ENCODE measurements at places on chromosomes 2 and 18. TPM values are rescaled to one million over a fixed set of nuclear protein-coding genes. Genes with fewer than 3 reads are reported as not detected.

DNA sequence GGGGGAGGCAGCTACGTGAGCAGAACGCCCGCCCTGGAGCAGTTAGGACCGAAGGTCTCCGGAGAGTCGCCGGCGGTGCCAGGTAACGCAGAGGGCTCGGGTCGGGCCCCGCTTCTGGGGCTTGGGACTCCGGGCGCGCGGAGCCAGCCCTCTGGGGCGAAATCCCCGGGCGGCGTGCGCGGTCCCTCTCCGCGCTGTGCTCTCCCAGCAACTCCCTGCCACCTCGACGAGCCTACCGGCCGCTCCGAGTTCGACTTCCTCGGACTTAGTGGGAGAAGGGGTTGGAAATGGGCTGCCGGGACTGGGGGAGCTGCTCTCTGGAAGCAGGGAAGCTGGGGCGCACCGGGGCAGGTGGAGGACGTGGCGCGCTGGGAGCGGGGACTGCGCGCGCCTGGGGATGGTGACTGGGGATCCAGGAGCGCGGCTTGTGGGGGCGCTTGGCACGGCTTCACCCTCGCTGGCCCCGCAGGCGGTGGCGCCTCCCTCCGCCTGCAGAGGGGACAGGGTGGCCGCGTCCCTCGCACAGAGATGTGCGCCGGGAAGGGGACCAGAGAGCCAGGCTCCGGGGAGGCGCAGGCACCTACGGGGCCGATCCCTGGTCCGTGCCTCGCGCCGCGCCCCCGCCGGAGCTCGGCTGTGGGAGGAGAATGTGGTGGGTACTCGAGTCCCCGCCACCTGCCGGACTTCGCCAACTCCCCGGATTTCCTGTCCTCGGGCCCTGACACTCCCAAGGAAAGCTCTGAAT is 688 bp downstream of the CDH20 start:
- no peaks in the 10 kb centered on the region for H3K36me3 ChIP-seq
- peak; percentile 6 for DNase-seq
- peaks cover 21% of the 10 kb centered on the region for H3K4me1 ChIP-seq
- no peak overlapping the region for H3K27ac ChIP-seq

- DNase-seq = no peak
- H3K27me3 ChIP-seq = no peaks in the 10 kb centered on the region
- H3K4me3 ChIP-seq = no peak overlapping the region
- no peaks in the 10 kb centered on the region for H3K4me1 ChIP-seq
- H3K27ac ChIP-seq = no peak overlapping the region
Measured at GRCh38 chr18:4405965-4406364, 49.1 kb downstream of the DLGAP1 start.

GRCh38 chr2:134155134-134155533 is 98.7 kb upstream of the MGAT5 start:
- H3K4me1 ChIP-seq = peaks cover 65% of the 10 kb centered on the region
- H3K27me3 ChIP-seq = no peaks in the 10 kb centered on the region
- H3K36me3 ChIP-seq = no peaks in the 10 kb centered on the region

Gene ONECUT2
- 0.09 TPM for total RNA-seq

DNA sequence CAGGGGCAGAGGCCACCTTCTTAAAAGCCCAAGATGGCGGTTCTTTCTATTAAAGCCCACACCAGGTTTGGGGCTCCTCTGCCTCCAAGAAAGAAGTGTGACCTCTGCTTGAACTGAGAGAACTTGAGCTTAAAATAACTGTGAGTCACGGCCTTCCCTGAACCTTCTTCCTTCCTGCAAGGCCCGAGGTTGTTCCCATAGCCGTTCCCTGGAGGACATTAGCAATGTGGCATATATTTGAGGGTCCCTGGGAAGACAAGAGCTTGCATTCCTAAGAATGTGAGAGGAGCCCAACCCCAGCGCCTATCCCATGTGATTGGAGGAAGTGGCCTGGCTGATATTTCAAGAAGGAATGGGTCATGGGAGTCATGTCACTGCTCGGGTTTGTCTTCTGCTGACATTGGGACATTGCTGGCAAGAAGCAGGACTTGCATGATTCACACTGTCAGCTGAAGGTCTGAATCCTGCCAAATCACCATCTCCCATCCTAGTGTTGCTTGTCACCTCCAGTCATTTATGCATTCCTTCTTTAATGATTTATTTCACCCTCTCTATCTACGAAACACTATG is 168.1 kb downstream of the TRIB2 start:
- no peaks in the 10 kb centered on the region for H3K36me3 ChIP-seq
- no peaks in the 10 kb centered on the region for H3K27me3 ChIP-seq
- H3K27ac ChIP-seq = peak overlapping the region; percentile 55
- peak; percentile 69 for DNase-seq
- peaks cover 11% of the 10 kb centered on the region for H3K4me1 ChIP-seq

DNA sequence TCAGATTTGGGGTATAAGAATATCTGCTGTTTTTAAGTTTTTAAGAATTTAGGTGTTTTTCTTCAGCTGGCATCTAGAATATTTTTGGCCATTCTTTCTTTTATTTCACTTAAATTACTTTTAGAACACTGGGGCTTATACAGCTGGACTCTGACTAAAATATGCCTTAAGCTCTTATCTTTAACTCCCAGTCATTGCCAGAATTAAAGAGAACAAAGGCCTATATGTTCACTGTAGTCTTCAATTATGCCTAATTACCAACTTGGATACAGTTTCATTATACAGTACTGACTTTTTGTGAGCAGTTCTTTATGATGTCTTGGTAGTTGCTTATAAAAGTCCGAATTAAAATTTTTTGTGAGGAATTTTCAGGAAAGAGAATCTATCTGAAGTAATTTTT is 192.8 kb downstream of the ZNF407 start:
- H3K4me1 ChIP-seq = no peaks in the 10 kb centered on the region
- no peaks in the 10 kb centered on the region for H3K27me3 ChIP-seq
- H3K27ac ChIP-seq = no peak overlapping the region
- no peaks in the 10 kb centered on the region for H3K36me3 ChIP-seq

GRCh38 chr18:848062-848861 is 36.2 kb upstream of the YES1 start:
- H3K27me3 ChIP-seq = no peaks in the 10 kb centered on the region
- H3K27ac ChIP-seq = no peak overlapping the region
- H3K4me3 ChIP-seq = no peak overlapping the region

DNA sequence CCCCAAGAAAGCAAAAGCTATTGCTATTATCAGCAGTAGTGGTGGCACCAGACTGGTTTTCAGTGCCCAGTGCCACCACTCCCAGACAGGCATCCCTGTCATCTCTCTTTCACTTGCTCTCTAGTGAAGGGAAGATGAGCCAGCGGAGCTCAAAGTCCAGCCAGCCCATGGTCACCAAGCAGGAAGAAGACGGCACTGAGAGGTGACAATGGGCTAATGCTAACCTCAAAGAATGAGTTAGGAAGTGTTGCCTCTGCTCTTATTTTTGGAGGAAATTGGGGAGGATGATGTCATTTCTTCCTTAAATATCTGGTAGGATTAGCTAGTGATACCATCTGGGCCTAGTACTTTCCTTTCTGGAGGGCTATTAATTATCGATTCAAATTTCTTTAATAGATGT is 1.7 kb downstream of the SP140 start:
- no peaks in the 10 kb centered on the region for H3K27me3 ChIP-seq
- no peak overlapping the region for H3K27ac ChIP-seq
- no peaks in the 10 kb centered on the region for H3K36me3 ChIP-seq

Gene ZNF516
- total RNA-seq = 24.8 TPM

DNA sequence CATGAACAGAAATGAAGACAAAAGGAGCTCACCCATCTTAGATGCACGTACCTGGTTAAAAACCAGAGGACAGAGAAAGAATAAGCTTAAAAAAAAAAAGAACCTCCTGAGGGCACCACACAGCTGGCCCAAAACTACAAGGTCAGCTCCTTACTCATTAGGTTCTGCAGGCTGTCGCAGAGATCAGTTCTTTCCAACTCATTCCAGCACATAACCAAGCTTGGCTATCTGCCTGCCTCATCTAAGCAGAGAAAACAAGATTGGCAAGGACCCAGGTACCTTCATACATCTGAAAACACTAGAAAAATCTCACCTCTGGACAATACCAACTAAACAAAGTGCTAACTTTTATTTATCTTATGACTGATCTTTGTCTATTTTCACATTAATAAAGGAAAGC is 89.9 kb downstream of the NOL10 start:
- no peaks in the 10 kb centered on the region for H3K27me3 ChIP-seq
- no peak overlapping the region for H3K27ac ChIP-seq
- no peak for DNase-seq
- H3K4me3 ChIP-seq = no peak overlapping the region
- peaks cover 4% of the 10 kb centered on the region for H3K4me1 ChIP-seq

Gene NYAP2
- not detected for total RNA-seq

Gene PRADC1
- 96.5 TPM for total RNA-seq

Gene MC5R
- total RNA-seq = not detected

Gene REG3A
- not detected for total RNA-seq

DNA sequence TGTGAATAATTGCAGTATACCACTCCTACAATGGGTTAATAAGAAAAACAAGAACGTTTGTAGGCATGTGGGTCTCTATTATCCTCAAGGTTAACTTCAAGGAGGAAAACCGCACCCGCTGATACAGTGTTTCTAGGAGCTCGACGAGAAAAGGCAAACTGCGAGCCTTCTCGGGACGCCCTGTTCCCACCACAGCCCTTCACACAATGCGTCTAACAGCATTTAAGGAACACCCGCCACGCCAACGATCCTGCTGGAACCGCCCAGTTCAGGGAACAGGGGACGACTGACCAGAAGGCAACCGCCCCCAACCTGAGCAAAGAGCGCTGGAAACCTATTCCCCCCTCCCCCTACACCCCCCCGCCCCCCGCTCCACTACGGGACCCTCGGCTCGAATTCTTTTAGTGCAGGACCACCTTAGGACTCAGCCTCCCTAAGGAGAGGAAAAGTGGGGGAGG is 710 bp upstream of the TMSB10 start:
- H3K27me3 ChIP-seq = no peaks in the 10 kb centered on the region
- no peaks in the 10 kb centered on the region for H3K36me3 ChIP-seq
- peaks cover 6% of the 10 kb centered on the region for H3K4me1 ChIP-seq
- peak overlapping the region; percentile 93 for H3K27ac ChIP-seq
- DNase-seq = peak; percentile 82

DNA sequence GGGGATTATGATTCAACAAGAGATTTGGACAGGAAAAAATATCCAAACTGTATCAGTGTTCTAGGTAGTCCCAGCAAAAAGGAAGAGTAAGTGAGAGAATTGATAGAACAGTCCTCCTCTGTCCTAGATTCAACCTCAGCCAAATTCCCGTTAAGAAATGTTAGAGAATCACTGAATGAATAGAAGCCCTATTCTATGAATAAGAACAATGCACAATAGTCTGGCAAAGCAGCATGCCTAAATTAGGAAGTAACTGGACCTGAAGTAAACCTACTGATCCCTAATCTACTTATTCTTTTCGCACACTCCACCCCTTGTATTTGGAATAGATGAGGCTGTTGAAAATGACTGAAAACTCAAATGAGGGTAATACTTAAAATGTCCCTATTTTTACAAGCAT is 1665.5 kb downstream of the LRP1B start:
- no peak overlapping the region for H3K27ac ChIP-seq
- H3K27me3 ChIP-seq = no peaks in the 10 kb centered on the region
- no peak overlapping the region for H3K4me3 ChIP-seq
- no peak for DNase-seq

- no peaks in the 10 kb centered on the region for H3K36me3 ChIP-seq
- peaks cover 3% of the 10 kb centered on the region for H3K4me1 ChIP-seq
- no peak overlapping the region for H3K4me3 ChIP-seq
Measured at GRCh38 chr2:235238537-235238936, 255.3 kb upstream of the AGAP1 start.

- no peaks in the 10 kb centered on the region for H3K36me3 ChIP-seq
- no peak overlapping the region for H3K27ac ChIP-seq
- no peaks in the 10 kb centered on the region for H3K27me3 ChIP-seq
- no peak overlapping the region for H3K4me3 ChIP-seq
- DNase-seq = no peak
- H3K4me1 ChIP-seq = no peaks in the 10 kb centered on the region
Measured at GRCh38 chr2:124978597-124978996, 953.5 kb downstream of the CNTNAP5 start.

GRCh38 chr2:42094114-42094513 is 46.3 kb downstream of the PKDCC start:
- peaks cover 6% of the 10 kb centered on the region for H3K4me1 ChIP-seq
- no peaks in the 10 kb centered on the region for H3K36me3 ChIP-seq
- DNase-seq = no peak
- H3K27me3 ChIP-seq = no peaks in the 10 kb centered on the region
- no peak overlapping the region for H3K27ac ChIP-seq
- no peak overlapping the region for H3K4me3 ChIP-seq

- H3K27ac ChIP-seq = no peak overlapping the region
- H3K27me3 ChIP-seq = no peaks in the 10 kb centered on the region
- H3K36me3 ChIP-seq = peaks cover 8% of the 10 kb centered on the region
- H3K4me3 ChIP-seq = no peak overlapping the region
Measured at GRCh38 chr2:147927053-147927588, 82.3 kb downstream of the ACVR2A start.

GRCh38 chr2:219111375-219112061 is 49.1 kb downstream of the NHEJ1 start:
- no peak overlapping the region for H3K27ac ChIP-seq
- no peaks in the 10 kb centered on the region for H3K36me3 ChIP-seq
- DNase-seq = no peak
- H3K4me1 ChIP-seq = peaks cover 4% of the 10 kb centered on the region

Gene LIMS4
- total RNA-seq = 2.6 TPM

GRCh38 chr2:226916669-226917068 is 80.8 kb downstream of the RHBDD1 start:
- H3K27ac ChIP-seq = no peak overlapping the region
- H3K4me1 ChIP-seq = no peaks in the 10 kb centered on the region
- no peak for DNase-seq

- H3K36me3 ChIP-seq = no peaks in the 10 kb centered on the region
- H3K27me3 ChIP-seq = no peaks in the 10 kb centered on the region
- no peak for DNase-seq
- no peak overlapping the region for H3K4me3 ChIP-seq
- no peaks in the 10 kb centered on the region for H3K4me1 ChIP-seq
Measured at GRCh38 chr2:14654835-14655282, 22.3 kb downstream of the LRATD1 start.

DNA sequence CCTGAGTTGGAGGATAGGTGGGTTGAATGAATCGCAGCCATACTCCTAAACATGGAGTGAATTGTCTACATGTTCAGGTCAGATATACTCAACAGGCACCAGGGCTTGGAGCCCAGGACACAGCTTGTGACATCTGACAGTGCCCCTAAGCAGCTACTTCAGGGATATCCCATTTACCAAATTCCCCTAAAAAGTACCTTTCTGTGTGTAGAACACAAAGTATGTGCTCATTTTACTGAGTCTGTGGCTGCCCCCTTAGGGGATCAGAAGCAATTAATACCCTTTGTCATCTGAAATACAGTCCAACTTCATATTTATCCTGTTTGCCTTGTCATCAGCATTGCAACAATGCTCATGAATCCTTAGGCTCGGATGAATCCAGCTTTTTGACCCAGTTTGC is 20.8 kb downstream of the TNFRSF11A start:
- H3K27me3 ChIP-seq = no peaks in the 10 kb centered on the region
- H3K36me3 ChIP-seq = no peaks in the 10 kb centered on the region
- no peak for DNase-seq
- H3K4me1 ChIP-seq = no peaks in the 10 kb centered on the region
- no peak overlapping the region for H3K27ac ChIP-seq
- no peak overlapping the region for H3K4me3 ChIP-seq

GRCh38 chr2:151623631-151624030 is 110.6 kb downstream of the NEB start:
- no peak overlapping the region for H3K27ac ChIP-seq
- H3K4me1 ChIP-seq = no peaks in the 10 kb centered on the region
- no peaks in the 10 kb centered on the region for H3K36me3 ChIP-seq
- DNase-seq = no peak

Gene BCL2
- 12.9 TPM for total RNA-seq

- H3K4me3 ChIP-seq = peak overlapping the region; percentile 54
- DNase-seq = peak; percentile 44
- no peaks in the 10 kb centered on the region for H3K27me3 ChIP-seq
- H3K36me3 ChIP-seq = no peaks in the 10 kb centered on the region
Measured at GRCh38 chr2:95346738-95347671, 49.9 kb downstream of the KCNIP3 start.

Measured in heart right ventricle (tissue), 16 donors.